ENCODE measurements at places on chromosomes 2 and 18. TPM values are rescaled to one million over a fixed set of nuclear protein-coding genes. Genes with fewer than 3 reads are reported as not detected.

CD8B2 gene
- not detected for total RNA-seq

CRACDL gene
- total RNA-seq, result not detected

KIF1A gene
- under 0.01 TPM for total RNA-seq

MATN3 gene
- total RNA-seq, result 1.1 TPM

KLHL30 gene
- total RNA-seq, result 0.33 TPM

LAMA3 gene
- total RNA-seq, result 15.7 TPM

FARP2 gene
- total RNA-seq, result 41.0 TPM

TLX2 gene
- not detected for total RNA-seq

GLI2 gene
- 5.3 TPM for total RNA-seq

EHD3 gene
- total RNA-seq, result 10.7 TPM

FAM98A gene
- total RNA-seq, result 41.8 TPM

DCC gene
- total RNA-seq, result 0.09 TPM

PLCD4 gene
- total RNA-seq, result 1.2 TPM

SMYD1 gene
- total RNA-seq, result not detected

STRN gene
- total RNA-seq, result 26.5 TPM

POTEC gene
- not detected for total RNA-seq

ASXL3 gene
- not detected for total RNA-seq

TAF4B gene
- 3.6 TPM for total RNA-seq

FLACC1 gene
- total RNA-seq, result 1.2 TPM

SERPINB13 gene
- not detected for total RNA-seq

UGT1A10 gene
- 0.41 TPM for total RNA-seq

GPR75 gene
- 2.4 TPM for total RNA-seq

CFAP221 gene
- total RNA-seq, result not detected
